Muscle of arm (tissue), 14 donors: ENCODE measurements at places on chromosomes 1 and 21. TPM values are rescaled to one million over a fixed set of nuclear protein-coding genes. Genes with fewer than 3 reads are reported as not detected.

Gene RIMS3
- 0.45 TPM for polyA plus RNA-seq

Gene OLIG1
- not detected for polyA plus RNA-seq

Gene UTS2
- not detected for polyA plus RNA-seq

Gene AGO4
- polyA plus RNA-seq, result 9.4 TPM
